ENCODE measurements at places on chromosomes 5 and 9.

DNA sequence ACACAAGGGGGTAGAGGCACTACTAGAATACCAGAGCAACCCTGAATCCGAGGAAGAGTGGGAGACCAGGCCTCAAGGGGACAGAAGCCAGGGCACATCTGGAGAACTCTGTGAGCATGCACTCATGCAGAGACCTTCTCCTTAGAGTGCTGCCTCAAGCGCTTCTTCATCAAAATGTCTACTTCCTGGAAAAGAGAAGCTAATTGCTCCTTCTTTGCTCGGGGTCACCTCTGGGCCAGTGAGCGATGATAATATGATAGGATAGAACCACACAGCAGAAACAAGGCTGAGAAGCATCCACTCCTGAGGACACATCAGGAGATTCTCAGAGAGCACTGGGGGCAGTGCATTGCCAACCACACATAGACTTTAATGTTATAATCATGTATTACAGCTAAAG lies 23.7 kb upstream of the LMNB1 start:
- DNase-seq: no peak

GRCh38 chr9:29439961-29440360 lies 1866.7 kb upstream of the C9orf72 start:
- DNase-seq: no peak

GRCh38 chr9:133628766-133629165 lies 7.4 kb upstream of the DBH start:
- no peak for DNase-seq

DNA sequence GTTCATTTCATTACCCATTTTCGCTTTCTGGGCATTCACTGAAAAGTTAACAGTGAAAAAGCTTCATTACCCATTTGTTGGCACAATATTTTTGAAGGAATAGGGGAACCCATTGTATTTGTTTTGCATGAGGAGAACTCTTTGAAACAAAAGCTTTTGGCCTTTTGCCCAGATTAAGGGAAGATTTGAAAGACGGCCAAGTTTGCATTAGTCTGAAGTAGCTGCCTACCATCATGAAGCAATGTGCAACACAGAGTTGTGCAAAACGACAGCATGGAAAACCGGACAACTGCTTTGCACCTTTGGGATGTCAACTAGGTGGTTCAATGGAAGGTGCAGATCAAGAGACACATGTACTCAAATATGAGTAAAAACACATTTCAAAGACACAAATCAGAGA lies 84.9 kb downstream of the TRPM3 start:
- no peak for DNase-seq

DNA sequence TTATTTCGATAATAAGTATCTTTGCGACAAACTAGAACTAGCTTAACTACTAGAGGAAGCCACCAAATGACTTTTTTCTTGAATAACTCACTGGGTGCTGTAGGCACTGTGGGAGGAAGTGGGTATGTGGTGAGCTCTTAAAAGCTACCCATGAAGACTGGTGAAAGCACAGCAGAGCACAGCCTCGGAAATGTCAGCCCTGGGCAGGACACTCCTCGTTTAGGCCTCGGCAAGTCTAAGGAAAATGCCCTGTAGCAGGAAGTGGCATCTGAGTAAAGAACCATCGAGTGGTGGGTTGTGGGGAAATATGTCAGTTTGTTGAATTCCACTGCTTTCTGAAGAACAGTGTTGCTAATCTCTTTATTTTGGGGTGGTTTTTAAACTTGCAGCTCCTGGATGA lies 44.0 kb upstream of the NCS1 start:
- DNase-seq: no peak

DNA sequence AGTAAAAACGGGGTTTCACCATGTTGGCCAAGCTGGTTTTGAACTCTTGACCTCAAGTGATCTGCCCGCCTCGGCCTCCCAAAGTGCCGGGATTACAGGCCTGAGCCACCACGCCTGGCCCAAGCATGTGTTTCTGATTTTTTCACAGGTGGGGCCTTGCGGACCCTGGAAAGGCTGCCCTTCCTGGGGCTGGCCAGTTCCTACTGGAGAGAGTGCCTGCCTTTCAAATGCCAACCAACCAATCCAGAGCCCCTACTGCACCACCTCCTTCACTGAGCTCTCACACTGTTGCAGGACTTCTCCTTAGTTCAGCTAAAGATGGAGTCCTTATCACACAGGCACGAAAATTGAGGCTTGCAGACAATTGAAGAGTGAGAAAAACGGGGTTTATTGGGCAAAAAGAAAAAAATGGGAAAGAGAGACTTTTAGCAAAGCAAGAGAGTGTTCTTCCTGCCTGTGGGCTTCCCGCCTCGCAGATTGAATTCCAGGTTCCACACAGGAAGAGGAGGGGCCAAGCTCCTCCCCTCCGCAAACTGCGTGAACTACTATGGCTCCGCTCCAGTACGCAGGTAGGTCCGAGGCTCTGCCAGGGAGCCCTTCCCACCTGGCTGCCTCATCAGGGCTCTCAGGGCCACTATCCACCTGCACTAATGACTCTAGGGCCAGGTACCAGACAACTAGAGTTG lies 8.3 kb upstream of the CMBL start:
- DNase-seq: no peak

DNA sequence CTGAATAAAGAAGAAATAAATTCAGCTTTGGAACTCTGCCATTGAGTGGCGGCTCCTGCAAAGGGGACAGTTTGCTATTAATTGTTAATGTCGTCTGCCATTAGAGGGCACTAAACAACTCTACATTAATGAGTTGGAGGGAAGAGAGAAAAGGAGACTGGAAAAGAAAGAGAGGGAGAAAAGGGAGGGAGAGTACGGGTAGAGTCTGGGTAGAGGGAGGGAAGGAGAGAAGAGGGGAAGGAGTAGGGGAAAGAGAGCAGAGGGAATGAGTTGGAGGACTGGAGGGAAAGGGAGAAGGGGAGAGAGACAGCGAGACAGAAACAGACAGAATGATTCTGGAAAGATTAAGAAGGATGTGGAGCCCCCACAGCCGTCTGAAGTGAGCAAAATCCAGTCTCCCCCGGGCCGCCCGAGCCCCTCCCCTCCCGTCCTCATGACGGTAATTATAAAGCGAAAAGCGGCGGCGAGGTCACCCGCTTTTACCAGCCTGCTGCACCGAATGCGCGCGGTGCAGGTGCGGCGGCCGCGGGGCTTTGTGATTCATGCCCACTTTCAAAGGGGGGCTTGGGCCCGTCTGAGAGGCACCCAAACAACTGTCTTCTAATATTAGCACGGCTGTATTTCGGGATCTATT lies 1.9 kb upstream of the FST start:
- DNase-seq: no peak

DNA sequence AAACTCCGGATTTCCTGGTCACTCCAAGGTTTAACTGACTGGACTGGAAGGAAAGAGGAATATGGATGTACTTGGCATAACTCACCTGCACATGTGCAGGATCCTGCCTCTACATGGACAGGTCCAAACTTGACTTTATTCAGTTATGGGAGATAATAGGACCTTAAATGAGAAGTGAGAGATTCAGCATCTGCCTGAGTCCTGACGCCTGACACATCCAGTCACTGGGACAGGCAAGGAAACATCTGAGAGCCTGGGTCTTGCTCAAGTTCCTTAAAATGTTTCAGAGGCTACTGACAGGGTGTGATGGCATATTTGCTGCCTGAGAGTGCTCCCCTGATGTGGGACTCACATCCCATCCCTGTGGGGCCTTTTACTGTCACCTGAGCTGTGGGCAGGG lies 34.9 kb downstream of the ZNF354A start:
- no peak for DNase-seq

GRCh38 chr5:54387031-54387430 lies 68.5 kb upstream of the HSPB3 start:
- no peak for DNase-seq

DNA sequence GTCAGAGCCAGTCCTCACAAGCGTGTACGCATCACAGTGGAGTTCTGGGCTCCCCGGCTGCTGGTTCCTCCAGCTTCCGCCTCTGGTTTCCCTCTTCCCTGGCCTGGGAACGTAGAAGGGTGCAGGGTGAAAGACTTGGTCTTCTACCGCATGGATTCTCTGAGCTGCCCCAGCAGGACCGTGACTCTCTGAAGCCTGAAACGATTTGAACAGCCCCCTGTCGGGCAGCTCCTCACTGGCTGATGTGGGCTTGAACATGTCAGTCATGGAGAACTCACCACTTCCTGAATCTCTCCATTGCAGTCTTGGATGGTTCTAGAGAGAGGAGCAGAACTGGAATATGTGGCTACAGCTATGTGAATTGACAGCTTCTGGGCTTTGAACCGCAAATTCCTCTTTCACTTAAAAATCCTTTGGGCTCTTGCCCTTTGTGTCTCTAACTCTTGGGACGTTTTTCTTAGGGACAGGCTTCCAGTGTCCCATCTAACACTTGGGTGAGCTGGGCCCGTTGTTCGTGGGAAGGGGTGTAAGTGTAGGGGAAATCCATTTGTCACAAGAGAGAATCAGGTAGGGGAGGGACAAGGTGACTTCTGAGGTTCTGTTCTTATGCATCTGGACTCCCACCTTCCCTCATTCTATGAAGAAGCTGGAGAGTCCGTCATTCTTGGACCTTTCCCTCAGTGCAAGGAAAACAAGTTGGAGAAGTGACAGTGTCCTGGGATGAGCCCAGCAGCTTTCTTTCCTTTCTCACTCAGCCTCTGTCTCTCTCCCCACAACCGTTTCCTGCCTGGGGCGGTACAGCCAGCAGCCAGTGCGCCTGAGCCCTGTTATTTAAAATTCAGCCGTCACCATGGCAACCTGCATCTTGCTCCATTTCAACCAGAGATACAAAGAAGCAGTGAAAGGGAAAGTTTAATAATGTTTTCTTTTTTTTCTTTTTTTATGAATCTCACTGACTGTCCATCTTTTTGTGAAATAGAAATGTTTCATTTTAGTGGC lies 84.7 kb downstream of the PTTG1 start:
- no peak for DNase-seq

DNA sequence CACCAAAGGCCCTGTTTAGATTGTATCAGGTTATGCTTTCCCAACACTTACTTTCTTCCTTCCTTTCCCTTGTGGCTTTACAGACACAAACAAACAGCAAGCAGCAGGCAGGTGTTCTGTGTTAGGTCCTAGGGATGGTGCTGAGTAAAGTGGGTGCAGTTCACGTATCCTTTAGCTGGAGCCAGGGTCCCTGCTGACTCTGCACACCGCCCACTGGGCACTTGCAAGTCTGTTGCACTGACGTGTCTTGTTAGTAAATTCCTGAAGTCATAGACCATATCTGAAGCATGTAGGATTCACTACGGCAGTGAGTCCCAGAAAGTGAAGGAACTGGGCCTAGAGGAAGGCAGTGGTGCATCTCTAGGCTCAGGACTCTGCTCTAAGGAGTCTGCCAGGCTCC lies 96.5 kb downstream of the DAPK1 start:
- peak; percentile 16 for DNase-seq

DNA sequence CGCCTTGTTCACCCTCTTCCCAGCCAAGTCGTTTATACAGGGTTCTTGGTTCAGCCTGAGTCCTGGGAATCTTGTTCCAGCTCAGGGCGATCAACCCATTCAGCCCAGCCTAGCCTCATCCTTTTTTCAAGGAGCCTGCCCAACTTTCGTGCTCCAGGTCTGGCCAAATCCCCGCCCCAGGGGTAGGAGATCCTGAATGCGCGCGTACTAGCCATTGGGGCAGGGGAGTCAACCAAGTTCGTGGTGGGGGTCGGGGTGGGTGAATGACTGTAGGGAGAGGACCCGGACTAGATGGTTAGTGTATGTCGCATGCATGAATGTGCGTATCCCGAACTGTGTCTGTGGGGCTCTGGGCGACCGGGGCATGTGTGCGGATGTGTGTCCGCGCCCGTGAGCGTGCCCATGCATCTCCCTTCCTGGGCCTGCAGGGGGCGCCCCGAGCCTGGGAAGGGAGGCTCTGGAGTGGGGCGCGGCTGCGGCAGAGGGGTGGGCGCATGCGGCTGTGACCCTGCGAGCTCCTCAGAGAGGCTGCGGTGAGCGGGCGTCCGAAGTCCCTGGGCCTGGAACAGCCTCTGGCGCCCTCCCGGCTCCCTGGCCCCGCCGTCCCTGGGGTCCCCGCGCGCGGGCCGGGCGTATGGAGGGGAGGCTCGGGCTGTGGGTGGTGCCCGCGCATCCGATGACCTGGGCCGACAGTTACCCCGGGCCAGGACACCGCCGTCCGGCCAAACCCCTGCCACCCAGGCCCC lies 8.7 kb downstream of the CCL21 start:
- DNase-seq: no peak

DNA sequence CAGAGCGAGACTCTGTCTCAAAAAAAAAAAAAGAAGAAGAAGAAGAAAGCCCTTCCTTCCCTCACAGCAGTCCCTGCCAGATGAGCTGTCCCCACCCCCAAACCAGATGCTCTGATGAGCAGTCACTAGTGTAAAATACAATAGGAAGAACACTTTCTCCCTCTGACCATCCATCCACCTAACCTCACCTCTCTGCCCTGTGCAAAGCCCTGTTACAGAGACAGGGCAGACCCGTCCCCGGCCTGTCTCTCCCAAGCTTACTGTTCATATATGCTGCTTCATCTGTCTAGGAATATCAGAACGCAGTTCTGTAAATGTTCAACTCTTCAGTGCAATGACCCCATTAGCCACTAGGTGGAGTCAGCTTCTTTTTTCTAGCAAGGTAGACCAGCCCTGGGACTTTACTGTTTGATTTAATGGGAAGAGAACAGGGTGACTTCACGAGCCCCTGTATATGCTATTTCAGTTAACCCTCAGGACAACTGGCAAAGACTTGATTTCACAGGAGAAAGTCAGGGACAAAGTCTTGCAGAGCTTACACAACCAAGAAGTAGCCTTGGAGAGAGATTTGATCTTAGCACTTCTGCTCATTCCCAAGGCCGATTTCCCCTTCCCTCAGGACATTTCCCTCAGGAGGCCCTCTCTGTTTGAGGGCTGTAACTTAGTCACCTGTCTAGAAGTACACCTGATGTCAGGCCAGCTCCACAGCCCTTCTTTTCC lies 14.9 kb upstream of the FGFR4 start:
- DNase-seq: peak; percentile 74

DNA sequence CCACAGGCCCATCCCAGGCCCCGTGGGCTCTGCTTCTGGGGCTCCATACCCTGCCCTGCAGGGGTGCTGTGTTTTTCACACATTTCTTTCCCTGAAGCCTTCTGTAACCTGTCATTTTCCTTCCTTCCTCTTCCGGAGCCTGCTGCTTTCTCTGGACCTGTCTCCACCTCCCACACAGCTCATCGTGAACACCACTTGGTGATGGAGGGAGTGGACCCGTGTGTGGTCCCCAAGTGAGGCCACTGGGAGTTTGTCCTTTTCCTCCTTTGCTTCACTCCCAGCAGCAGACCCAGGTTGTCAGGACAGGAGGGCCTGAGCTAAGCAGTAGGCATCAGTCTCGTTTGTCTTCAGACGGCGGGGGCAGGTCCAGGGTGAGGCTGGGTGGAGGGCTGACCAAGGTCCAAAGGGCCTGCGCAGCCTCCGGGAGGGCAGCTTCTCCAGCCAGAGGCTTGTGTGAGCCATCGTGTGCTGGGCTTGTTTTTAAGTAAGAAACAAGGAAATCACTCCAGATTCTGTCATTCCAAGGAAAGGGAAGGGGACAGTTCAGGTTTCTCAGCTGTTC lies 5.8 kb upstream of the POMT1 start:
- no peak for DNase-seq

GRCh38 chr9:98312365-98312764 lies 56.9 kb upstream of the TBC1D2 start:
- DNase-seq: no peak

All from brain pericyte (primary cell).